ENCODE measurements at places on chromosomes 1 and 21.

GRCh38 chr1:218869276-218869675 is 304.4 kb upstream of the LYPLAL1 start:
- no peak for DNase-seq

GRCh38 chr1:86503406-86504136 is 34.8 kb downstream of the CLCA1 start:
- no peak for DNase-seq

DNA sequence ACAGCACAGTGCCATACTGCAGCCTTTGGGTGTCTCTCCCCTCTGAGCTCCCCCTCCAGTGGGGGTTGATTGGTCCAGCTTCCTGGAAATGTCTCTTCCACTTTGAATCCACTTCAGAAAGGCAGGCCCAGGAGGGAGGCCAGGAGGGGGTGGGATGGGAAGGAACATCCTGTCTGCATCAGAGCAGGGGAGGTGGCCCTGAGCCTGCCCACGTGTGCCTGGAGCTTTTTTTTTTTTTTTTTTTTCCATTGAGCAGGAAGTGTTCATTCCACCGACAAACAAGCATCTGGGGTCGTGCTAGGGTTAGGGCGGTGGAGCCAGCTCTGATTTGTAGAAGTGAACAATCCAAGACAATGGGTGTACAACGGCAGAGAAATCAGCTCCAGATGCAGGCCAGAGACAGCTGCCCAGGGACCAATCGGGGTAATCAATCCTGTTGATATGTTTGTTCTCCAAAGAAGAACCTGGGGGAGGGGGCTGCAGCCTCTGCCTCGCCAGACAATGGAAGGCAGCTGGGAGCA is 93.3 kb downstream of the SSBP3 start:
- DNase-seq, result peak; percentile 52

DNA sequence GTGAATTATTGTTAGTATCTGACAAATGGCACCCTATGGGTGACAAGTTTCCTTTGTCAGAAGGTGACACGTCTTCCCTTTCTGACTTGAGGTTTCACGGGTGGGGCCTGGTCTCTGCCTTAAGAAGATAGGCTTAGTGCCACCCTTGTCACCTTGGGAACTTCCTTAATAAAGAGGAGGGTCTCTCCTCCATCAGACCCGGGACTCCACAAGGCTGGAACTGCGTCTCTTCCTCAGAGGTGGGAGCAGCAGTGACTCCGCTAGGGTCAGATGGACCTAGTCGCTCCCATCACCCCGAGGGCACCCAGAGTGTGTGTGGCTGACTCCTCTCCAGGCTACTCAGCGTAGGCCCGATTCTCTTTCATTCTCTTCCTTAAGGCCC is 774 bp upstream of the WDTC1 start:
- no peak for DNase-seq

DNA sequence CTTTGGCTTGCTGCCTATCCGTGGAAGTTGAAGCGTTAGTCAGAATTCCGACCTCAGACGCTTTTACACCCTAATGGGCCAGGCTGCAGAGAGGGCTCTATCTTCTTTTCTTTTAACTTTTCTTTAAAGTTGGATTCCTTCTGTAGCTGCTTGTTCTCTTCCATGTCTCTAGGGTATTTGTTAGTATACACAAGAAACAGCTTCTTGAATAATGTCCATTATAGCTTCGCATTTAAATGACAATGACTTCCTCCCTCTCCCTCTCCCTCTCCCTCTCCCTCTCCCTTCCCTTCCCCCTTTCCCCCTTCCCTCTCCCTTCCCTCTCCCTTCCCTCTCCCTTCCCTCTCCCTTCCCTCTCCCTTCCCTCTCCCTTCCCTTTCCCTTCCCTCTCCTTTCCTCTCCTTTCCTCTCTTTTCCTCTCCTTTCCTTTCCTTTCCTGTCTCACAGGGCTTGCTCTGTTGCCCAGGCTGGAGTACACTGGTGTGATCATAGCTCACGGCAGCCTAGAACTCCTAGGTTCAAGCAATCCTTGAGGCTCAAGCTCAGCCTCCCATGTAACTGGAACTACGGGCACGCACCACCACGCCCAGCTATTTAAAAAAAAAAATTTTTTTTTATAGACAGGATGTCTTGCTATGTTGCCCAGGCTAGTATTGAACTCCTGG is 33.0 kb downstream of the RIPPLY3 start:
- no peak for DNase-seq

DNA sequence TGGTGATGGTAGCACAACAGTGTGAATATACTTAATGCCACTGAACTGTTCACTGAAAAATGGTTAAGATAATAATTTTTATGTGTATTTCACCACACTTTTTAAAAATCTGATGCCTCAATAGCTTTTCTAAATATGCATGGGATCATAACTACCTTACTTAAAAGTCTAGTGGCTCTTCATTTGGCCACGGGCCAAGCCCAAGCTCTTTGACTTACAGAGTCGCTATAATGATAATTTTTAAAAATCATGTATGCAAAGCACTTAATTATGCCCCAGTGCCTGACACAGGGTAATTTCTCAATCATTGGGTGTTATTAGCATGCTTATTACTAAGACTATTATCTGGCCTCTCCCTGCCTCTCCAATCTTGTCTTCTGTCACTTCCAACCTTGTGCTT is 7.6 kb upstream of the CNN3 start:
- DNase-seq, result no peak

GRCh38 chr1:53835491-53835890 is 2.6 kb downstream of the NDC1 start:
- peak; percentile 7 for DNase-seq

DNA sequence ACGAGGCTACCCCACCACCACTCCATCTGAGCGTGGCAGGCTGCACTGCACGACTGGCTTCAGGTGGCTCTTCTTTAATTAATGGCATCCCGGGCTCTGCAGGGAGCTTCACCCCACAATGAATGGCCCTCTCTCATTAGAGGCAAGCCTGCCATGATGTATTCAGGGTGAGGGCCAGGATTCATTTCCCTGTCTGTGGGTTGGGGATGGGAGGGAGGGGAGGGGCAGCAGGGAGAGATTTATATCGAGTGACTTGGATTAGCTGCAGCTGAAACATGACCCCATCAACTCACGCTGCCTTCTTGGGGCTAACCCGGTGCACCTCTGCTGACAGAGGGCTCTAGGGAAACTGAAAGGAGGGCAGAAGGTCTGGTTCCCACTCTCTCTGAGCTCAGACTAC is 54.2 kb downstream of the ERI3 start:
- no peak for DNase-seq

DNA sequence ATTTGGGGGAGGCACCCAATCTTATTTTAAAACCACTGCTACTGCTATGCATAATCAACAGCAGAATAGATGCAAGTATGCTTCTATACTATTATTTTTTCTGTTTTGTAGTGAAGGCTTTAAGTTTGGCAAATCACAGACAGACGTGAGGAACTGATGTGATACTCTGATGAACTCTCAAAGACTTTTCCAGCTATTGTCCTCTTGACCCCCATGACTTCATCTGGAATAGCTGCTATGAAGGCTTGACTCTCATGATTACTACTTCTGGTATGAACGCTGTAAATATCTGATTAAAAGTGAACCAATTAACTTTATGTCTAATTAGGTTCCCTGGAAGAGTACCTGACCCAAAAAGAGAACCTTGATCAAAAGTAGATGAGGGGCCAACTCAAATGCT is 49.1 kb downstream of the EYA3 start:
- DNase-seq, result no peak

GRCh38 chr1:210347112-210347511 is 18.4 kb downstream of the HHAT start:
- DNase-seq, result no peak

GRCh38 chr1:210332233-210332632 is 3.5 kb downstream of the HHAT start:
- DNase-seq, result no peak

DNA sequence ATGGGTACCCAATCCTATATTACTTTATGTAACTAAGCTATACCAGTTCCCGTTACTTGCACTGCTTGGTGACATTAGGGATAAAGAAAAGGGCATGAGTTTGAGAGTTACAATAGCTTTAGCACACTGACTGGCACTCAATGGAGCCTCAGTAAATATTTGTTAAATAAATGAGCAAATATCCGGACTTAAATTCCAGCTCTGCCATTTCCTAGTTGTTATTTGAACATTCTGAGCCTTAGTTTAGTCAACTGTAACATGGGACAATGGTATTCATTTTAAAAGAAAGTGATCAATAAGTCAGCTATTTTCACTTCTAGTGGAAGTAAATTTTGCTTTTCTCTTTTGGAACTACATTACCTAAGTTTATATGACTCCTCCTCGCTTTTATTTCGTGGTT is 198.7 kb downstream of the ZC3H11B start:
- DNase-seq, result no peak
